ENCODE measurements at places on chromosomes 1 and 21.
A peak's percentile ranks its signal among the peaks of the same experiment; 100 is the strongest.

- peak; percentile 66 for DNase-seq
Observed at GRCh38 chr1:20440785-20441200, 45.2 kb downstream of the CAMK2N1 start.

GRCh38 chr1:178941849-178942248 is 71.0 kb upstream of the ANGPTL1 start:
- DNase-seq: no peak

- DNase-seq: no peak
Observed at GRCh38 chr1:67705735-67706453, 20.9 kb downstream of the GADD45A start.

DNA sequence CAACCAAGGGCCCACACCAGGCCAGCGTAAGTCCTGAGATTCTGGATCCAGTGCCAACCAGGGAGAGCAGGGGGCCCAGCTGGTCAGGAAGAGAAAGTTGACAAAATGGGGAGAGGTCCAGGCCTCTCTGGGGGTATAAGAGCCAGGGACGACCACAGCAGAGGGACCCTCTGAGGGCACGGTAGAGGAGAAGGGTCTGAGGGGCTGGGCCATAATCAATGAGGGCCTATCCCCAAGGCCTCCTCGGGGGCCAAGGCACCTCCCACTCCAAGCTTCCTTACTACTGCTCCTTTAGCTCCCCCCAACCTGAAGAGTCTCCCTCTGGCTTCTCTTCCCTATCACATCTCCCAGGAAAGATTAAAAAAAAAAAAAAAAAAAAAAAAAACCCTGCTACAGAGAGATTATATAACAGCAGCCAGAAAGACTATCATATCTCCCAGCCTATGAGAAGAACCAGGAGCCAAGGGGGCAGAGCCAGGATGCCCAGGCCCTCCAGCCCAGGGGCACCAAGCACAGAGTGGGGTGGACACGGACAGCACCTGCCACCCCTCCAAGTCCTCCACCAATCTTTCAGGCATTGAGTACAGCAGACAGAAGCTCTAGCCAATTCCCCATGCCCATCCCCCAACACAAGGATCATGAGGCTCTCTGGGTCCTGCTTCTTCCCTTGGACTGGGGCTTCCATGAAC is 2.7 kb downstream of the MEF2D start:
- no peak for DNase-seq

DNA sequence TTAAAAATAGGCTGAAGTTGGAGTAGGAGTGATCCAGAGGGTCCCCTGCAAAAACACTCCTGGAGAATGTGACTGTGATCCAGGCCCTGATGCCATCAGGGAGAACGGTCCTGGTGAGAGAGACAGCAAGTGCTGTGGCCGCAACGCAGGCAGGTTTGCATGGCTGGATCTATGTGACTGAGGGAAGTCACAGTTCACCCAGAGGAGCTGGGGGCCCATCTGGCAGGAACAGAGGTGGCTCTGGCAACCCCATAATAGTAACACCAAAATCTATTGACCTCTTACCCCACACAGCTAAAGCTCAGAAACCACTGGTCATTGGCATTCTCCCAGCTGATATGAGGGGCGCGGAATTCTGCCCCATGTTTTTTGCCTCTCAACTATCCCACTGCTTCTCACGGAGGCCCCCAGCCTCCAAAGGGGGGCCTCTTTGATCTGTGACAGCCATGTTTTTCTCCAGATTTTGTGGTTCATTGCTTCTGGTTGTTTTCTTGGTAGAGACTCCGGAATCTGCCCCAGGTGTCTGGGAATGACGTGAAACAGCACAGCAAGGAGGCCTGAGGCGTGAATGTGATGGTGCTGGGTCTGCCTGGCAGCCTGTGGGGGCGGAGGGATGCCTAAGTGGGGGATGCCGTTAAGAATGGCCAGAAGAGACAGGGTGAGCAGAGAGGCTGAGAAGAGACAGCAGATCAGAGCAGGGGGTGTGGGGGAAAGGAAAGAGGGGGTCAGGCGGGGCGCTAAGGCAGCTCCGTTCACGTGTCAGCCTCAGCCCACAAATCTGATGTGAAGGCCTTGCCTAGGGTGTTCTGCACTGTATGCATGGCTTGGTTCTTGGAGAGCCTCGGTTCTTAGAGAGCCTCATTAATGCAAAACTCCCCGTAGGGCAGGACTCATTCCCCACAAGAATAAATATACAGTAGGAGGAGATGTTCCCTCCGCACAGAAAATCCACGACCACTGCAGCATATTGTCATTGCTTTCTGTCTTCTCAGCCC is 23.5 kb downstream of the CASP9 start:
- DNase-seq: no peak

DNA sequence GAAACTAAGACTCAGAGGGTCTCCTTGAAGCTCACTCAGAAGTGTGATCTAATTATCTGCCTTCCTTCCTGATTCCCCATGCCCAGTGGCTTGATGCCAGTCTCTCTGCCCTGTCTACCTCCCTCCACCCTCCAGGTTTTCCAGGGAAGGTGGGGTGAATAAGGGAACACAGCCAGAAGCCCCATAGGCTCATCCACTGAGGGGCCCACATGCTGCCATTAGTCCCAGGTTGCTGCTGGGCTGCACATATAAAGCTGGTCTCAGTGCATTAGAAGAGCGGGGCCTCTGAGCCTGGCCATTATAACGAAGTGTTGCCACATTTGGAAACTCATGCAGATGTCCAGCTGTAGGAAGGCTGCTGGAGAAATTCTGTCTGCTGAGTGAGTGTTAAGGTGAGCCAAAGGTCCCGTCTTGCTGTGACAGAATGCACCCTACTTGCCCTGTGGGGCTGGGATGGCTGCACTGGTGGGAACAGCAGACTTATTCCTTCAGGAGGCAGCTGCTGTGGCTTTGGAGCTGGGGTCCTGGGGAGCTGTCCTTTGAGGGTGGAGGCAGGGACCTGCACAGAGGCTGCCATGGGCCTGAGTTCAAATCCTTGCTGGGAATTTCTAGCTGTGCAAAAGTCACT is 2.9 kb downstream of the ADORA1 start:
- no peak for DNase-seq

GRCh38 chr1:78102082-78102481 is 56.3 kb downstream of the GIPC2 start:
- DNase-seq: no peak

GRCh38 chr1:201282931-201283829 is at the start of gene PKP1:
Gene PKP1, plus strand, starts transcription at chr1:201283506. Its CDS starts 197 bp downstream, at chr1:201283703.
- no peak for DNase-seq

DNA sequence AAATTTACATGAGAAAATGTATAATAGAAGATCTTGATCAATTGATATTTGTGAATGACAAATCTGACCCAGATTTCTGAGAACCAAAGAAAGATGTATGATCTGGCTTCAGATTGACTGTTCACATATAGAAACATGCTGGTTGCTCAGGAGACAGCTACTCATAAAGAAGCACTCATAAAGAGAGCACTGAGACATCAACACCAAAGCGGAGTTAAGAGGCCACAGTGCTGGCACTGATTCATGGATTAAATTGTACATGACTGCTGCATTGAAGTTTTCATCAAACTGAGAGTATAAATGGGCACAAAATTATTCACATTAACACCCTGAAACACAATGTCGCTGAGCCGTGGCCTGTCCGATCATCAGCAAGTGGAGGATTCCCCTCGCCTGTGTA is 46.2 kb downstream of the SH3GLB1 start:
- DNase-seq: peak; percentile 24

- DNase-seq: no peak
Observed at GRCh38 chr1:225602590-225603206, 50.2 kb downstream of the ENAH start.

DNA sequence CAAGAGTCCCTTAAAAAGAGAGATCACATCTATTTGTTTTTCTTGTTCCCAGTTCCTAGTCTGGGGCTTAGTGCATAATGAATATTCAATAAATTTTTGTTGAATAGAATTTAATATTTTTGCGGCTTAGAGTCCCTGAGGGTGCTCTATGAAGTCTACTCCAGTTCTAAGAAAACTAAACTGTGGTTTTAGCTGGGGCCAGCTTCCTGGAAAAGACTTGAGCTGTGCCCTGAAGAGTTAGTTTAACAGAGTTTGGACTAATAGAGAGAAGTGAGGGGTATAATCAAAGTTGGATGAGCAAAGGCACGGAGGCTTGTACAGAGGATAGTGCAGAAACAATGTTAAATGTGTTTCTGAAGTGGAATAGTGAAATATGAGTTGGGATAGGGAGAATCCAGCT is 168.9 kb downstream of the FASLG start:
- no peak for DNase-seq

DNA sequence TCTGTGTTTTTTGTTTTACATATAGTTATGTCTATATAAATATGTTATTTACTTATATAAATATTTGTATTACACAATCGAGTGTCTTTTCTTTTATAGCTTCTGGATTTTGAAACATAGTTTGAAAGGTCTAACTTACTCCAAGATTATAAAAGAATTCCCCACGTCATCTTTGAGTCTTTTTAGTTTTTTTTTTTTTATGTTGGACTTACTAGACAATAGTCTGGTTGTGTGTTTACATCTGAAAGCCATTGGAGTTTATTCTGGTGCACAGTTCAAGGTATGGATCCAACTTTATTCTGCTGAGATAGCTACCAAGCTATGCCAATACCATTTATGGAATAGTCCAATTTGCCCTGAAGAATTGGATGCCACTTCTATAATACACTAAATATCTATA is 26.1 kb upstream of the RCAN3 start:
- no peak for DNase-seq

DNA sequence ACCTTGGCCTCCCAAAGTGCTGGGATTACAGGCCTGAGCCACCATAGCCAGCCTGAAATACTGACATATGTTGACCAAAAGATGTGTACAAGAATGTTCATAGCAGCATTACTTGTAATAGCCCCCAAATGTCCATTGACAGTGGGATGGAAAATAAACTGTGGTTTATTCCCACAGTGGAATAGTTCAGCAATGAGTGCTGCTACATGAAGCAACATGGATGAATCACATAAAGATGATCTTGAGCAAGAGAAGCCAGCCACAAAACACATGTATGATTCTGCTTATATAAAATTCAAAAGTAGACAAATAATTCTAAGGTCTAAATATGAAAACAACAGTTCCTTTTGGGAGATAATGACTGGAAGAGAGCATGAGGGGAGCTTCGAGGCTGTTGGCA is 9.1 kb upstream of the CREG1 start:
- DNase-seq: no peak

- no peak for DNase-seq
Observed at GRCh38 chr1:11873395-11874257, 14.9 kb upstream of the NPPB start.

DNA sequence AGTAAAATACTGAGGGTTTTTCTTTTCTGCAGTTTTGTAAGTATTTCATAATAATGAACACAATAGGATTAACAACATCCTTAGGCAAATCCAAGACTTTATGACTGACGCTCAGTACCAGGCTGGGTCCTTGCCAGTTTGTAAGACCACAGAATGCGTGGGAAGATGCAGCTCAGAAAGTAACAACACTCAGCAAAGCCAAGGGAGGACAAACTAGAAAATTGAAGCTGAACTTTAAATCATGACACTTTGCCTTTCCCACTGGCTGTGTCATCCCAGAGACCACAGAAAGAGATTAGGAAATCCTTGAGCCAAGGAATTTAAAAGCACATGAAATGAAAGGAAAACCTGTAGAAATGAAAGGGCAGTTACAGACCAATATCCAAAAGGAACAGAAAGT is 426.3 kb upstream of the CHRM3 start:
- DNase-seq: no peak

DNA sequence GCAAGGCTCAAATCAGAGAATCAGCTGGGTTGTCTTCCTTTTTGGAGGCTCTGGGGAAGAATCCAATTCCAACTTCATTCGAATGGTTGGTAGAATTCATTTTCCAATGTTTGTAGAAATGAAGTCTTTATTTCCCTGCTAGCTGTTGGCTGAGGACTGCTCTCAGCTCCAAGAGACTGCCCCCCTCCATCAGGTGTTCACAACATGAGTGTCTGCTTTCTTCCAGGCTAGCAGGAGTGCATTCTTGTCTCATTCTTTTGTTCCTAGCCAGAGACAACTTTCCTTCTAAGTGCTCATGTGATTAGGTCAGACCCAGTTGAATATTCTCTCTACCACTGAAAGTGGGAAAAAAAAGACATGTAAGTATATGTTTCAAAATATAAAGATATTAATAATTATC is 95.2 kb downstream of the HLX start:
- DNase-seq: no peak

DNA sequence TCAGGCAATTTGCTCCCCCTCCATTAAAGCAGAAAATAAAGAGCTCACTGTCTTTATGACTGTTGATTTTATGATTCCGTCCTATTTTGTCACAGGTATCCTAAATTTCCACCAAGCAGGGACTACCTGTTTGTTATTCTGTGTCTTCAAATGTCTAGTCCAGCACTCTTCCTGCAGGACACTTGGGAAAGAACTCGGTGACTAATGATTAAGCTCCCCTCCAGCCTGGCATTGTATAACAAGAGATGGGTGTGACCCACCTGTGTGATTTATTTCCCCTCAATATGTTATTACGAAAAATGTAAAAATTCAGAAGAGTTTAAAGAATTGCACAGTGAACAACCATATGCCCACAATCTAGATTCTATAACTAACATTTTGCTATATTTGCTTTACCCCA is 42.9 kb upstream of the LRRN2 start:
- DNase-seq: no peak

GRCh38 chr21:27426196-27426595 is 459.3 kb upstream of the ADAMTS5 start:
- no peak for DNase-seq

GRCh38 chr1:18714404-18715175 is 83.9 kb downstream of the PAX7 start:
- no peak for DNase-seq

GRCh38 chr21:23986214-23986613 is 1621.1 kb downstream of the MRPL39 start:
- DNase-seq: no peak

GRCh38 chr1:59433440-59433813 is 136.5 kb downstream of the FGGY start:
- no peak for DNase-seq

DNA sequence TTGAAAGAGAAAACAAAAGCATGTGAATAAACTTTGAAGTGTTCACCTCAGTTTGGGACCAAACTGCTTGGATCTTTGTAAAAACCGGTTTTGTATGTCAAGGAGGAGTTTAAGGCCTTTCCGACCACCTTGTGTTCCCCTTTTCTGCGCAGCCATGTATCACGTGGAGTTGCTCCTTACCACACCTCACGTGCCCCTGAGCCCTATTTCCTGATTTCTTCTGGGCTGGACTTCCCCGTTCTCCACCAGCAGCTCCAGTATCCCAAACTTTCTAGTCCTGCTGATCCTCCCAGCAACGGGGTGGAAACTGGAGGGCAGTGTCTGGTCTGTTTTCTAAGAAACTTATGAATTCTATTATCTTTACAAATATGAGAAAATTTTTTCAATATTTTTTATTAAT is 1.6 kb upstream of the SH3D21 start:
- no peak for DNase-seq

Measured in activated CD4-positive, alpha-beta T cell treated with anti-CD3 and anti-CD28 coated beads, Interleukin-2, Interleukin-4, amounts not matched to agents 100 ng/mL and 50 ng/mL, durations not matched to agents 16 hours and 8 hours (primary cell).